Effector CD4-positive, alpha-beta T cell (primary cell): ENCODE measurements at places on chromosomes 4 and X.
A peak's percentile ranks its signal among the peaks of the same experiment; 100 is the strongest.

DNA sequence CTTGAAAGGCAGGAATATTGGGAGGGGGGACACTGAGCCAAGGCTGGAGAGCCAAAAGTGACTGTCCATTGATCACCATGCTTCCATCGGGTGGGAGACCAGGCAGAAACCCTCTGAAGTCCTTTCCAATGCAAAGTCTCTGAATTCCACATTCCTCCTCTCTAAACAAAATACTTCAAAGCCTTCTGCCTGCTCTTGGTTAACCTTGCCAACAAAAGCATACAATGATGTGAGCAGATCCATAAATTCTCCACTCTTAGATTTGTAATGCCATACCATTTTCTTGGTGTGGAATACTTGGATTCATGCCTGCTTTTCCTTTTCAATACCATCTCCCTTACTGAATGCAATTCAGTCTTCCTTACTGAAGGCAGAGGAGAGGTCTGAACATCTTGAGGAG, 74.1 kb upstream of the FAM9B start:
- no peak for DNase-seq

DNA sequence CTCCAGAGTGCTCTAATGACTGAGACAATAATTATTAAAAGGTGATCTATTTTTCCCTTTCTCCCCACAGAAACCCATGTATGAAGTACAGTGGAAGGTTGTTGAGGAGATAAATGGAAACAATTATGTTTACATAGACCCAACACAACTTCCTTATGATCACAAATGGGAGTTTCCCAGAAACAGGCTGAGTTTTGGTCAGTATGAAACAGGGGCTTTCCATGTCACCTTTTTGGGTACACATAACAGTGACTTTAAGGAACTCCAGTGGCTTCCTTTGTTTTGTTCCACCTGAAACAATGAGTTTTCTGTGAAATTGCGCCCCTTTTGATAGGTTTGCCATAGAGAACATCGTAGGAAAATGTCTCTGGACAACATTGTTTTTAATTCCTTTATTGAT, 69.6 kb downstream of the KIT start:
- DNase-seq: no peak

- no peak for DNase-seq
Observed at GRCh38 chrX:19846995-19847790, 40.2 kb downstream of the SH3KBP1 start.

DNA sequence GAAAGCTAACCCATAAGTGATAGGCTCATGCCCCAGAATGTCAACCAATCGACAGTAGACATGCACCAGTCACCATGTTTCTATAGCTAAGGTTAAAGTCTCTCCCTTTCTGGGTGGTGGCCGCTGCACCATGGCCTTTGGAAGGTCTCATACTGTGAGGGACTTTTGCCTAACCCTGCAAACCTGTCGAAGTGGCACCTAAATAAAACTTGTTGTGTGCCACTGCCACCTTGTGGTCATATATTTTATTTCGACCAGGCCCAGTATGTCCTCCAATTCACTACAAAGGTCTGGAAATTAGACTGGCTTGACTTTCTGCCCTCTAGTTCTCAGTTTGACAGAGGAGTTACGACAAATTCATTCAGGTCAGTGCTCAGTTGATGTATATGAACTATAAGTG, 163.1 kb downstream of the SMARCA1 start:
- DNase-seq: peak; percentile 11
